ENCODE measurements at places on chromosomes 1 and 21.

DNA sequence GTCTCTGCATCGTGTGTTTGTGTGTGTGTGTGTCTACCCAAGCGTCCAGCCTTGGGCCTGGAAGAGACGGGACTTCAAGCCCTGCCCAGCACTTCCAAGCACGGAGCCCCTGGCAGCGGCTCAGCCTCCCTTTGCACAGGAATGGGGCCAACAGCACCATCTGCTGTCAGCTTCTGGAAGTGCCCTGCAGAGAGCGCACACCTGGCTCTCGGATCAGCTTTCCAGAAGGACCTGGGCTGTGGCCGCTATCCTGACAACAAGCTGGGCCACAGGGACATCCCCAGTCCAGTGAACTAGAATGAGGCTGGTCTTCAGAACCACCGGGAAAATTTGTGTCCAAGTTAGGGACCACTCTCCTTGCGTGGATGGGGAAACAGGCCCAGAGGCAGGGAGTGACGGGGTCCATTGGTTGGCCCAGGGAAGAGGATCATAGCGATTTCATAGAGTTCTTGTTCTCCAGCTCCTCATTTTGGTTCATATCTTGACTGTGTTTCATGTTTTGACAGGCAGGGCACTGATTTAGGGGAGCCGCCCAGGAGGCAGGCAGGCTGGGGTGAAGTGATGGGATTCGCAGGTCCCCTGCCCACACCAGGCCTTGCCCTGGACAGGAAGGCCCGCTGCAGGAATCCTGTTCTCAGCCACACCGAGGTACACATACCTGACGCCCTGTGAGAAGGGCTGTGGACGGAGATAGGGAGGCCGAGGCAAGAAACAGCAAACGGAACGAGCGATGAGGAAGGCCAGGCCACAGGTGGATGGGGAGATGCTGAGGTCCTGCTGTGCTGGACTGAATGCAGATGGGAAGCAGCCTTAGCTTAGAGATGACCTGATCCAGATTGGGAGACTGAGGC lies 38.4 kb downstream of the TAS1R2 start:
- DNase-seq, result peak; percentile 23

GRCh38 chr1:236748268-236748870 lies 46.7 kb upstream of the MTR start:
- no peak for DNase-seq

DNA sequence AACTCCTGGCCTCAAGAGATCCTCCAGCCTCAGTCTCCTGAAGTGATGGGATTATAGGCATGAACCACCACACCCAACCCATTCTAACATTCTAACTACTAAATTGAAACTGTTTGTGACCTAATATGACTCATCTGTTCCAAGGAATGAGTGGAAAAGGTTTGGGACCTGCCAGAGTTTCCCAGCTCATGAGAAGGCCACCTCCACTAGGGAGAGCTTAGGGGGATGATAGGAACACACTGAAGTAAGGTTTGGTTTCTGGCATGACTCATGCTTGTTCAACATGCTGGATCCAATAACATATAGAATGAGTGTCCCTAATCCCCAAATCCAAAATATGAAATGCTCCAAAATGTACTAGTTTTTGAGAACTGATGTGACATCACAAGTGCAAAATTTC lies 18.9 kb upstream of the SCAF4 start:
- DNase-seq, result no peak

- no peak for DNase-seq
Measured at GRCh38 chr1:92481971-92482664, 4.6 kb downstream of the GFI1 start.

DNA sequence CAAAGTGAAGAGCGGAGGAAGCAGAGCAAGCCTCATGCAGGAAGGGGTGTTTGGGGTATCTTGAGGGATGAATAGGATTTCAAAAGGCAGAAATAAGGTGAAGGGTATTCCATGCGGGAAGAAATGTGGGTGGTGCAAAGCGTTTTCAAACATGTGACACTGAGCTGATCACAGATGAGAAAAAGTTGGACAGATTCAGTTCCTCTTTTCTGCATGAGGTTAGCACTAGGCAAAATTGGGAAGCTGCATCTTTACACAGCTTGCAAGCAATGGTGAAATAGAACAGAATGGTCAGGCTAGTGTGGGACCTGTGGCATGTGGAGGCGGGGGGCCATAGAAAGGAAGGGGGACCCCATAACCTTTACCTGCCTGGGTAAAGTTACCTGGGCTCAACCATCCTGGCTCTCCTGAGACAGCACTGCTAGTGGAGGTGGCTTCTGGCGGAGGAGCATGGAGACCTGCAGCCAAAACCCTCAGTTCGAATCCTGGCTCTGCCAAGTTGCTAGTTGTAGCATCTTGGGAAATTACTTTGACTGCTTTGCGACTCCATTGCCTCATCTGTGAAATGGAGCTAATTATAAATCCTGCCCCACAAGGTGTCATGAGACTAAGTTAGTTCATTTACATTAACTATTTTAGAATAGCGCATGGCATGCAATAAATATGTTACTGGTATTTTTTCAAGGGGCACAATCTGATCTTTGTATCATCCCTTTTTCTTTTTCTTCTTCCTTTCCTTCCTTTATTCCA lies 16.4 kb downstream of the KCNA10 start:
- no peak for DNase-seq
